Smooth muscle cell of the brain vasculature (primary cell): ENCODE measurements at places on chromosomes 5 and 9.

- DNase-seq = no peak
Measured at GRCh38 chr5:37789991-37790390, 49.9 kb downstream of the GDNF start.

GRCh38 chr5:17021602-17021932 is 85.5 kb upstream of the MYO10 start:
- DNase-seq = no peak

DNA sequence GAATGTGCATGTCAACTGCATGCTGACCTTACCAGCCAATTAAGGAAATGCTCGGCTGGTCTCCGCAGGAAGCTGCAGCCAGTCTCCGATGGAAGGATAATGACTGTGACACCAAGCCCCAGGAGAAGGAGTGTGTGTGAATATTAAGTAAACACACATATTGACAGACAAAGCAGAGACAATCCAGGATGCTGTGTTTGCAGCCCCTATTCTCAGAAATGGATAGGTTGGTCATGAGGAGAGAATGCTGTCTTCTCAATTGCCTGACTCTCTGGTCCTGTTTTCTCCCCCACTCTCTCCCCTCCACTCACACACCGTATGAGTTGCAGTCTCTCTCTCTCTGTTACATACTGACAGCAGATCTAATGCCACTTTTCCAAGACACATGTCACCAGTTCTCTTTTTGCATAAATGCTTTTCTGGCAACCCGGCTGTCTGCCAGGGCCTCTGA is 85.7 kb downstream of the EPB41L4A start:
- DNase-seq = no peak

DNA sequence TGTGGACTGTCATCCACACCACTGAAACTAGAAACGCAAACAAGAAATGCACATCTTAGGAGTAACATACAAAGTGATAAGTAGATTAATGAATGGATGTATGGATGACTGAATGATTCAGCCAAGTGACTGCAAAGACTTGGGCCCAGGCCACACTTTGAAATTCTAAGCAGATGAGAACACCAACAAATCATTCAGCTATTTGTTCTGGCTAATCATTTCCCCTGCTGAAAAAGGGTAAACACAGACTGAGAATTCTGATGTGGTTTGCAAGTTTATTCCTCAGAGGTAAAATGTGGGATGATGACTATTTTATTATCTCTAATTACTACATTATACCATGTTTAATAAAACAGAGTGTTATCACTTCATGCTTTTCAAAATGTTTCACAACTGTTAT is 163.2 kb upstream of the ADAMTS16 start:
- DNase-seq = no peak

- DNase-seq = no peak
Measured at GRCh38 chr5:123391009-123391408, 32.2 kb downstream of the CEP120 start.

DNA sequence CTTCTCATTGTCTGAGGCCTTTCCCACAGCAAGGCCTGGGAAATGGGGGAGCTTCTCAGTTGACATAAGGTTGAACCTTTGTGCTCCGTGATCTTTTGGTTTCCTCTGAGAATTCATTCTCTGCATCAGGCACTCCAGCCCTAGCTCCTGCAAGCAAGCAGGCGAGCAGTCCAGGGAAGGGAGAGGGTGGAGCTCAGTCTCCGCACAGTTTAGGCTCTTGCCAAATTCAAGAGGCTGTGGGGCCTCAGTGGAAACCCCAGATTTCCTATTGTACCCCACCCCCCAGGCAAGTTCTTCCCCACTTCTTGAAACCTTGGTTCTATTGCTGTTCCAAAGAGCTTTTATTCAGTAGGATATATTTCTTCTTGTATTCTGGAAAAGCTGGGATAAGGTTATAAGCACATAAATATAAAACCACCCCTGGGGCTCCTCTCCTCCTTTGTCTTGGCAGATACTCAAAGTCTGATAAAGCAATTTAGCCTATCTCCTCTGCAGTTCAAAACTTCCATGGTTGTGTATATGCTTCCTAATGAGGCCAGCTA is 147.2 kb downstream of the PDZD2 start:
- no peak for DNase-seq

- peak; percentile 77 for DNase-seq
Measured at GRCh38 chr9:33151007-33151557, 16.1 kb downstream of the B4GALT1 start.

DNA sequence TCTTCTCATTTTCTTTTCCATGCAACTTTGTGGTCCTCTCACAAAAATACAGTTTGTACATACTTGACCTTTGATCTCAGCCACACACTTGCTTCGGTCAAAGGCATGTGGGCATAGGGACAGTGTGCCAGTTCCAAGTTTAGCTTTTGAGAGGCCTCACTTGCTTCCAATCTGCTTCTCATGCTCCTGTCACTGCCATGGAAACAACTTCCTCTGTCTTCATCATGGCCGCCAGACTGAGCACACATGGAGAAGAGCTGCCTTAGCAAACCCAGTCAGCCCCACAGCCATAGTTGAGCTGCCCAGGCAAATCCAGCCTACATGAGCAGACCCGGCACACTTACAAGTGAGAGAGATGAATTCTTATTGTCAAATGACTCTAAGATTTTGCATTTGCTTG is 138.2 kb upstream of the TUSC1 start:
- no peak for DNase-seq

GRCh38 chr5:1195916-1196315 is 5.5 kb upstream of the SLC6A19 start:
- no peak for DNase-seq
